Activated CD4-positive, alpha-beta T cell treated with anti-CD3 and anti-CD28 coated beads, Interleukin-2, amount 10 ng/mL, durations not matched to agents 7 days and 5 days (primary cell): ENCODE measurements at places on chromosomes 2 and 18. TPM values are rescaled to one million over a fixed set of nuclear protein-coding genes. Genes with fewer than 3 reads are reported as not detected.

C2orf78 gene
- not detected for total RNA-seq

ACAA2 gene
- total RNA-seq: 91.2 TPM

TNFRSF11A gene
- 8.6 TPM for total RNA-seq

TUBA3E gene
- total RNA-seq: not detected

DNA sequence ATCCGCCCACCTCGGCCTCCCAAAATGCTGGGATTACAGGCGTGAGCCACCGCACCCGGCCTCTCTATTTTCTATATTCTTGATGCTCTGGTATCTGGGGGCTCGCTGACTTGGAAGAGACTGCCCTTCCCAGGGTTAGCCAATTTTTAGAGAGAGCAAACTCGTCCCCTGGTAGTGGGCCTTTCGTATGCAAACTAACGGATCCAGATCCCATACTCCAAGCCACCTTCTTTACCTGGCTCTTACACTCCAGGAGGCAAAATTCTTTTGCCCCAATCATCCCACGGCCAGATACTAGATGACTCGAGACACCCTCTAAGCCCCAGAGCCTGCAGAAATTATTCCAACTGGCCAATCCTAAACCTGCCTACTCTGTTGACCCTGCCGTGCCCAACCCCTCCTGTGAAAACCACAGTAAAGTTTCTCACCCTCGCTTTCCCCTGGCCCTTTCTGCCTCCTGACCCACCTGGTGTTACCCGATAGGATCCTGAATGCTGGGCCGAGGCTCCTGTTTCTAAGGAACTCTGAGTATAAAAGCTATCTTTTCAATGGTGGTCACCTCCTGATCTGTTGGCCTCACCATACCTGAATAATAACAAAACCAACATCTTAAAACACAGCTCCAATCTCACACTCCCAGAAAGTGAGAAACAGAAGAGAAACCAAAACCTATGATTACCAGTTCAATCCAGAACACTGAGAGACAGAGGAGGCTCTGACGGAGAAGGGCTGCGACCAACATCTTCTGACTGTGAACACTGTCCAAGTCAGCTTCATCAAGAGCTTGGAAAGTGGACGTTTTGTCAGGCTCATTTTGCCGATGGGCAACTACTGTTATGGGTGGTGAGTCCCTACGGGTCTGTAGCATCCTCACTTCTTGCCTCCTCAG, 57.6 kb upstream of the ZNF532 start:
- DNase-seq: no peak

DNA sequence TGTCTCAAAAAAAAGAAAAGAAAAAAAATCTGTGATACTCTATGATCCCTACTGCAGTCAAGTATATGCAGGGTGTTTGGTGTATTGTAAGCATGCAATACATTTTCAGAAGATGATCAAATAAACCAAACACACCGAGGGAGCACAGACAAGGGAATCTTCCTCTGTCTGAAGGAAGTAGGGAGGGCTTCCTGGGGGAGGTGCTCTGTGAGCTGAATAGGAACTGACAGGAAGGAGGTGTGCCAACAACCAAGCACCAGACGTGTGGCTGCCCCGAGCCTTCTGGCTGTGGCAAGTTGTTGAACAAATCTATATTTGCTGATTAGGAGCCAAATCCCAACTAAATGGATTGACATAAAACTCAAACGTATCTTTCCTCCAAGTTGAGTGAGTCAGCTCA, 14.6 kb downstream of the THNSL2 start:
- no peak for DNase-seq

DNA sequence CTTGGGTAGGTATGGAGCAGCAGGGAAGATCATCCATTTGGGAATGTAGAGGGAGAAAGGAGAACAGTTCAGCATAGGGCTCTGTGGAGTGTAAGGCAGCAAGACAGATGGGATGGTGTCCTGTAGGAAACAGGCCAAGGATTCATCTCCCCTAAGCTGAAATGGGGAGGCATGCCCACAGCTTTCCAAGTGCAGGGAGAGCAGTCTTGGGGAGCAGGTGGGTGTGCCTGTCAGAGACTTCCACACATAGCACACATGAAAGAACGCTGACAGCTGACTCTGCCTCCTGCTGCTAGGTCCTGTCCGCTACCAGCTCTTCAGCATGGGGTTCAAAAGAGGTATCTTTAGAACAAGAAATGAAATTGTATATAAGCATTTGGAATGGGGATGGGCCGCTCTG, 9.0 kb downstream of the SETBP1 start:
- DNase-seq: no peak

GRCh38 chr2:27231921-27232320, 14.8 kb downstream of the CAD start:
- DNase-seq: no peak

DNA sequence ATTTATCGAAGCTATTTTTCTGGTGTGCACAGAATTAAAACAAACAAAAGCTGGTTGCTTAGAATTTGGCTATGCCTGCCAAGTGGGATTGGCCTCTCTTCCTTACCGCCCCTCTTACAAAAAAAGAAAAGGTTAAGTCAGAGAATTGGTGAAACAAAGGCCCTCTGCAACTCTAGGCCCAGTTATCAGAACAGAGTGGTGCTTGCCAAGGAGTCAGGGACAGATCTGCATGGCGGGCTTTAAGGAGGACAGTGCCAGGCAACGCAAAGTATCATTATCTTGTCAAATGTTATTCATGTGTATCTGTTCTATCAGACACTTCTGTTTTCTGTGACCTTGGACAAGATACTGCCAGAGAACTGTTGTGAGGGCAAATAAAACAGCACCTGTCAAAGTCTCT, 78.3 kb downstream of the TGIF1 start:
- no peak for DNase-seq

DNA sequence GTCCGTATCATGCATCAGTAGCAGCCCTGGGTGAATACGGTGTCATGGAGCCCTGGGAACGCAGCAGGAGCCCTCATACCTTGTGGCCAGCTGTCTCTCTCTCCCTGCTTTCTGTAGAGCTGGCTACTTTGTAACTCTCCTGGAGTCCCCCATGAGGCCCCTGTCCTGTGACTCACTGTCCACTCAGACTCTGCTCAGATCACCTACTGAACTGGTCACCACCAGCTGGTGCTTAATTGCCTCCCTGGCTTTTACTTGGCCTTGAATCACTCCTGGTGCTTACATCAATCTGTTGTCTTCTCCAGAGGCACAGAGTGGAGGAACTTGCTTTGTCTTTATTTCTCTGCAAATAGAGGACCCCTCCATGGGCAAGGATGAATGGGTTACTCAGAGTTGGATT, 172.7 kb downstream of the HRH4 start:
- DNase-seq: no peak
